ENCODE measurements at places on chromosomes 11 and 22.

- DNase-seq: no peak
Measured at GRCh38 chr11:120682866-120683265, 171.3 kb downstream of the GRIK4 start.

- no peak for DNase-seq
Measured at GRCh38 chr22:30675436-30675835, 7.8 kb upstream of the DUSP18 start.

DNA sequence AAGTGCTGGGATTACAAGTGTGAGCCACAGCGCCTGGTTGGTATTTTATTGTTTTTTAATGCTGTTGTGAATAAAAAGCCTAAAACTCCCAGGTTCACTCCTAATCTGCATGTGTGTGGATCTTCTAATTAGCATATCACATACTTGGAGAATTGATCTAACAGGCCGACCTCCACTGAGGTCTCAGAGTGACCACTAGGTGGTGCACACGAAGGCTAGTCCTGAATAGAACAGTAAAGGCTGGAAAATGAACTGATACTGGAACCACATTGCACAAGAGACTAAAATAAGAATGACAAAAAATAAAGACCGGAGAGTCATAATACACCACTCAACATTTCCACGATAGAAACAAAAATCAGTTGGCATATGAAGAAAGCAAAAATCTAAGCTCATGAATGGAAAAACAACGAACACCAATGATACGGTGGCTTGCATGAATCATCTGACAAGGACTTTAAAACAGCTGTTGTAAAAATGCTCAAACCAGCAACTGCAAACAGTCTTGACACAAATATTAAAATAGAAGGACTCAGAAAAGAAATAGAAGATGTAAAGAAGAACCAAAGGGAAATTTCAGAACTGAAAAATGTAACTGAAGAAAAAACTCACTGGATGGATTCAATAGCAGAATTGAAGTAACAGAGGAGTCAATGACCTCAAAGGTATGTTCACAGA, 19.2 kb downstream of the PIM3 start:
- DNase-seq: peak; percentile 78

- no peak for DNase-seq
Measured at GRCh38 chr11:29449281-29450074, 567.4 kb downstream of the KCNA4 start.

DNA sequence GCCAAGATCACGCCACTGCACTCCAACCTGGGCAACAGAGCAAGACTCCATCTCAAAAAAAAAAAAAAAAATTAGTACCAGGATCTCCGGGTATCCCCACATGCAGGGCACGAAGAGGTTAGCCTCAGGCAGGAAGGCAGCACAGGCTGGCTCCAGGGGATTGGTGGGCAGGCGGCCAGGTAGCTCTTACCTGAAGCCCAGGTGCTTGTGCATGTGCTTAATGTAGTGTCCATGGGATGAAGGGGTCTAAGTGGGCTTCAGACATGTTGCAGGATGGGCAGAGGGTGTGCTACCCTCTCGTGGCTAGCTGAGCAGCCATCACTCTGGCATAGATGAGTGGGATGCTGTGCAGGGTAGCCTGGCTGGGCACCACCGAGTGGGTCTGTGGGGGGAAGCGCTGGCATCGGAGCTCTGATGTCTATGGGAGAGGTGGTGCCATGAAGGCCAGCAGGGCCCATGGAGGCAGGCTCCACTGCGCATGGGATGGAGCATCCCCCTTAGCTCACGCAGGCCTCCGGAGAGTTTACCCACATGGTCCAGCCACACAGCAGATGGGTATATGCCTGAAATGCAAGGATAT, 11.0 kb downstream of the RFPL1 start:
- no peak for DNase-seq

DNA sequence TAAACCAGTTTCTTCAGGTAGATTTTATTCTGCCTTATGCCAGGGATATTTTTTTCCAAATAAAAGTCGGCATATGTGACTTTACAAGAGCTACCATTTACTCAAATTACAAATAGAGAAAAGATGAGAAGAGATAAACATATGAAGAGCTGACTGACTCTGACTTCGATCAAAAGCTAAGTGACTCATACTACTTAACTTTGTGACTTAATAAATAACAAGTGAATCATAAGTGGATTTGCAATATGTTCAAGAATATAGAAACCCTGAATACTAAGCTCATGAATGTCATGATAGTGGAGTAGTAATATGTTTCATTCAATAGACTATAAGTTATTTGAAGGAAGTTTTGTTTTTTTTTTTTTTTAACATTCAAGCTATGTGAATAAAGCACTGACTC, 130.5 kb upstream of the ANO3 start:
- no peak for DNase-seq

DNA sequence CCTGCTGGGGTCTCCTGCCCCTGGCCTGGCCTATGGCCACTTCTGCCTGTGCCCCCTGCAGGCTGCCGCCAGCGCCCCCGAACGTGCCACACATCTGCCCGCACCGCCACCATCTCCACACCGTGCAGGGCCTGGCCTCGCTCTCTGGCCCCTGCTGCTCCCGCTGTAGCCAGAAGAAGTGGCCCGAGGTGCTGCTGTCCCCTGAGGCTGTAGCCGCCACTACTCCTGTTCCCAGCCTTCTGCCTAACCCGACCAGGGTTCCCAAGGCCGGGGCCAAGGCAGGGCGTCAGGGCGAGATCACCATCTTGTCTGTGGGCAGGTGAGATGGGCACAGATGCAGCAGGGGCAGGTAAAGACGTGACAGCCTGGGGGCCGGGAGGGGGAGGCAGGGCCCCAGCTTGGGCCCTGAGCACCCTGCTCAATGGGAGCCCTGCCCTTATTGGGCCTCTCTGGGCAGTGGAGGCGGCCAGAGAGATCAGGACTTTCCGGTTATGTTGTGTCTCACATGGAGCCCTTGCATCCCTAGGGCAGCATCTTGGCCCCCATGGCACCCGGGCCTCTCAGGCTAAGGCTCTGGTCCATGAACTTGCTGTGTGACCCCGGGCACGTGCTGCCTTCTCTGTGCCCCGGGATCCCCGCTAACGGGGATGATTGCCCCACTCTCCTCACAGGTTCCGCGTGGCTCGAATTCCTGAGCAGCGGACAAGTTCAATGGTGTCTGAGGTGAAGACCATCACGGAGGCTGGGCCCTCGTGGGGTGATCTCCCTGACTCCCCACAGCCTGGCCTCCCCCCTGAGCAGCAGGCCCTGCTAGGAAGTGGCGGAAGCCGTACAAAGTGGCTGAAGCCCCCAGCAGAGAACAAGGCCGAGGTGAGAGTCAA, 18.5 kb downstream of the RELT start:
- DNase-seq: no peak

DNA sequence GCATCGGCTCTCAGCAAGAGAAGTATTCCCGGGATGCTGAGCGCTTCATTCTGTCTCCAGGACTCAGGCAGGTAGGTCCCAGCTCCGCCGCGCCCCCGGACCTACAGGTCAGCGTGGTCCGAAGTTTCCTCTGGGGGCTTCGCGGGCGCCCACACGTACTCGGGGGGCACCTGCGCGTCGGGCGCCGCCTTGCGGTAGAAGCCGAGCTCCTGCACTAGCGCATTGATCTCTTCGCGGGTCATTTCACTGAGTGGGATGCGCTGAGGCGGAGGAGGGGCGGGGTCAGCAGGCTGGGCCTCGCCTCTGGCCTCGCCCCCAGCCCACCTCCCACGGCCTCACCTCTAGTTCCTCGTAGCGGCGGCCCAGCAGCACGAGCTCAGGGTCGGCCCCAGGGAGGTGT, 2.5 kb downstream of the SELENOM start:
- DNase-seq: no peak

- DNase-seq: no peak
Measured at GRCh38 chr11:68965901-68966853, 14.6 kb downstream of the MRGPRD start.

DNA sequence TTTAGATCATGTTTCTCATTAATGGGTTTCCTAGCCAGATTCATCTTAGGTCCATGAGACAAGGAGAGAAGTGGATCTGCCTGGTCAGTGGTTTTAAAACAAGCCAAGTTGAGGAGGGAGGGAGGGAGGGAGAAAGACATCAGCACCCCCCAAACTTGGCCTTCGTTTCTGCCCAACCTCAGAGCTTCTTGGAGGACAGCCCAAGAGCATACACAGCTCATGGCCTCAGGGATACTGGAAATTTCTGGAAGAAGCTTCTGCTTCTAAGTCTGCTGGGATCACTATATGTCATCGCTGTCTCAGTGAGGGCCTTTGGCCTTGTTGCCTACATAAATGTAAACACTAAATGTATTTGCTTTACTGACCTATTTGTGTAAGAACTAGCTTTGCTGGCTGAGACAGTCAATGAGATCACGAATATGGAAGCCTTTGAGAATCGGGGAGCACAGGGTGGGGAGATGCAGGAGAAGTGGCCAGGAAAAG, 375.1 kb downstream of the BUD13 start:
- no peak for DNase-seq

GRCh38 chr11:80163011-80163410, 722.2 kb upstream of the TENM4 start:
- DNase-seq: no peak

GRCh38 chr11:128397362-128397761, 190.0 kb downstream of the ETS1 start:
- DNase-seq: no peak

- DNase-seq: no peak
Measured at GRCh38 chr22:27719535-27720227, 81.9 kb downstream of the MN1 start.

DNA sequence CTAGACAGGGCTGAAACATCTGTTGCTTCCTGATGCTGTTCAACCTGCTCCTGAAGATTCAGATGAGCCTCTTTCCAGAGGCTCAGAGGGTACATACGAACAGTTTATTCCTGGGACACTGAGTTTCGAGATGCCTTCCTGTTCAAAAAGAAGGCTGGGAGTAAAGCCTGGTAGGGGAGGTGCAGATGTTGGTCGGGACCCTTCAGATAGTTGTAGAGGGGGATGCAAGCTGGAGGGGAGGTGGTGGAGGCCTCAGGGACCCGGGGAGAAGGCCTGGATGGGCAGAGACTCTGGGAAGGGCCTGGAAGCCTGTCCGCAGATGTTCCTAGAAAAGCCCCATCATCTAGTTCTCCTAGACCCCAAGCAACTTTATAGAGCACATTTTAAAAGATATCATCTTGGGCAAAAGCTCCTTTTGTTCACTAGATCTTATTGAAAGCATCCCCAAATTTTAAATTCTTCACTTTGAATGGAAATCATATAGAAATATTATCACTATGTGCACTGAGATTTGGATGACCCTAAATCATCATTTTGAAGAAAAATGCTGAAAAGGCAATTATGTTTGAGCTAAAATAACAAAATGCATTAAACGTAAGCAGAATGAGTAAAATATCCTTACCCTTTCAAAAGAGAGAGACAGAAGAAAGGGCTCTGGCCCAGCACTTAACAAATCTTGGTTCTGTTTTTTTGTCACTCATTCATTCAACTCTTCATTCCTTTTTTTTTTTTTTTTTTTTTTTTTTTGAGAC, 41.2 kb downstream of the RTL6 start:
- DNase-seq: no peak

DNA sequence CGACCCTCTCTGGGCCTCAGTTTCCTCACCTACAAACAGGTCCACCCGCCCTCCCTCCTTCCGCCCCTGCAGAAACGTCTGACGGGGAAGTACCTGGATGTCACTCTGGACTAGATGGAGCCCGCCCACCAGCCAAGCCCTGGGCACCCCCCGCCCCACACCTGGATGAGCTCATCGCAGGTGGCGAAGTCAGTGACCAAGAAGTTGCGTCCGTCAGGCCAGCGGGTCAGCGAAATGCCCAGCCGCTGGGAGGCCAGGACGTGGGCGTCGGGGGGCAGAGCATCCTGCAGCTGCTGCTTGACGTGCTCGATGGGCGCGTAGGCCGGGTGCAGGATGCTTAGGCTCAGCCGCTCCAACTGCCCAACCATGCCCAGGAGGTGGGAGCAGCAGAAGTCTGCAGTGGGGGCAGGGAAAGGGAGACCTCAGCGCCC, 897 bp downstream of the PNPLA5 start:
- no peak for DNase-seq

- no peak for DNase-seq
Measured at GRCh38 chr22:39664485-39665200, 94.1 kb downstream of the CACNA1I start.

DNA sequence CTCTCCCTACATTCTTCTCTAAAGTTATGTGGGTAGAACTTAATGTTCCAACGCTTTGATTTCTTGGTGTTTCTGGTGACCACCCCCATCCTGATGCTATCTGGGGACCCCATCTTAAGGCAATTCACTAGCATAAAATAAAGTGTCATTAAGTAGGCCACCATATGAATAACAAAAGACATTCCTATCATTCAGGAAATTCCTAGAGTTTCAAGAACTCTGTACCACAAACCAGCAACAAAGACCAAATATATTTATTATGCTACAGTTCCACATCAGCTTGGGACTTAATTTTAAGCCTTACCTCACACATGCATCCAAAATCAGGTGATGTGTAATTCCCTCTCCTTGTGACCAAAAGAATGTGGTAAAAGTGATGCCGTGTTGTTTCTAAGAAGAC, 254.6 kb upstream of the LRRC4C start:
- DNase-seq: no peak

GRCh38 chr11:121503051-121503450, 50.3 kb upstream of the SORL1-AS1 start:
- DNase-seq: no peak

DNA sequence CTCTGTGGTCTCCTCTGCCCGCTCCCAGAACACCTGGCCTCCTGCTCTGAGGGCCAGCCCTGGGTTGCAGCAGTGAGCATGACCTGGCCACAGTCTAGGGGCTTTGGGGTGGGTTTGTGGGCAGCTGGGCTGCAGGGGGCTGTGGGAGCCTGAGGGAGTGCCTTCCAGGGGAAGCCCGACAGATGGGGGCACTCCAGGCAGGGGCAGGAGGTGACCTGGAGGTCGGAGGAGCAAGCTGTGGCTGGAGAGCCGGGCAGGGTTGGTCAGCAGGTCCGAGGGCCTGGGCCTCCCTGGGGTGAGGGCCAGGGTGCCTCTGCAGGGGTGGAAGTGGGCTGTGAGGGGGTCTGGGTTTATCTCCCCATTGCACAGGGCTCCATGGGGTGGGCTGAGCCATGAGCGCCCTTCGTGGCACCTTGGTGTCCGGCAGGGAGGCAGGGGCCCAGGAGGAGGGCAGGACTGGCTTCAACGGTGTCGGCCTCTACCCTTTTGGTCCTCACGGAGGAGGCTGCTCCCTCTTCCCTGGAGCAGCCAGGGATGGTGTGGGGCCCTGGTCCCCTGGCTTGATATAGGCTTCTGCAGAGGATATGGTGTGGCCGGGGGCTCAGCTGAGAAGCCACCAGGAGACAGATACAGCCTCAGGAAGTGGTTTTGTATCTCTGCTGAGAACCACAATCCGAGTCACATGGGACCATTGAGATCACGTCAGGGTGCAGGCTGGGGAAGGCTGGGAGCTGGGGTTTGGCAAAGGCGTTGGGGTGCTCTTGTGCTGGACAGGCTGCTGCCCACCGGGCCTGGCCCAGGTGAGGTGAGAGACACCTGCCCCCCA, 22.3 kb downstream of the KCNQ1 start:
- no peak for DNase-seq

All from lung microvascular endothelial cell (primary cell).